Ascending aorta (tissue), 2 donors: ENCODE measurements at places on chromosomes 1 and 21.

DNA sequence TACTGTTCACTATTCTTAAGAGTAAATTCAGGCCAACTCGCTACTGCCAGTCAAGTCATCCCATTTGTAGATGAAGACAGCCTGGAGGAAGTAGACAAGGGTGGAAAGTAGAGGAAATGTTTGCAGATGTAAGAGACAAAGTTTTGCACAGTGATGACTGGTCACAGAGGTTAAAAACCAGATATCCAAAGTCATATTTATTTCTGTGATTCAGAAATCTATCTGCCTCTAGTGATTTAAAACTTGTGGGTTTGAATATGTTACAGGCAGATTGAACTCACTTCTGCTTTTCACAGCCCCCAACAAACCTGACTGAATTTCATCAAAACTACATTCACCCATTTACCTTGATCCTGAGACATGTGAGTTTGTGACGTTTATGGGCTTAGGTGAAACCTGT is 484.7 kb upstream of the C1orf87 start:
- DNase-seq, result no peak
- H3K27me3 ChIP-seq, result no peaks in the 10 kb centered on the region
- no peak overlapping the region for H3K4me3 ChIP-seq
- H3K4me1 ChIP-seq, result peaks cover 4% of the 10 kb centered on the region
- H3K27ac ChIP-seq, result no peak overlapping the region
- no peaks in the 10 kb centered on the region for H3K36me3 ChIP-seq

- no peak for DNase-seq
- H3K36me3 ChIP-seq, result no peaks in the 10 kb centered on the region
- no peak overlapping the region for H3K27ac ChIP-seq
- H3K4me3 ChIP-seq, result no peak overlapping the region
- no peaks in the 10 kb centered on the region for H3K27me3 ChIP-seq
- no peaks in the 10 kb centered on the region for H3K4me1 ChIP-seq
These were observed 484.9 kb downstream of the SETD4 start for GRCh38 chr21:35575280-35575915.

- H3K27me3 ChIP-seq, result no peaks in the 10 kb centered on the region
- peaks cover 28% of the 10 kb centered on the region for H3K36me3 ChIP-seq
- no peak overlapping the region for H3K27ac ChIP-seq
- no peak overlapping the region for H3K4me3 ChIP-seq
- DNase-seq, result no peak
These were observed 58.0 kb downstream of the VPS13D start for GRCh38 chr1:12287869-12288268.

- no peak overlapping the region for H3K4me3 ChIP-seq
- no peaks in the 10 kb centered on the region for H3K27me3 ChIP-seq
- no peaks in the 10 kb centered on the region for H3K36me3 ChIP-seq
- DNase-seq, result no peak
- H3K27ac ChIP-seq, result no peak overlapping the region
- H3K4me1 ChIP-seq, result peaks cover 15% of the 10 kb centered on the region
These were observed 5.1 kb downstream of the IFNAR2 start for GRCh38 chr21:33234635-33235520.

DNA sequence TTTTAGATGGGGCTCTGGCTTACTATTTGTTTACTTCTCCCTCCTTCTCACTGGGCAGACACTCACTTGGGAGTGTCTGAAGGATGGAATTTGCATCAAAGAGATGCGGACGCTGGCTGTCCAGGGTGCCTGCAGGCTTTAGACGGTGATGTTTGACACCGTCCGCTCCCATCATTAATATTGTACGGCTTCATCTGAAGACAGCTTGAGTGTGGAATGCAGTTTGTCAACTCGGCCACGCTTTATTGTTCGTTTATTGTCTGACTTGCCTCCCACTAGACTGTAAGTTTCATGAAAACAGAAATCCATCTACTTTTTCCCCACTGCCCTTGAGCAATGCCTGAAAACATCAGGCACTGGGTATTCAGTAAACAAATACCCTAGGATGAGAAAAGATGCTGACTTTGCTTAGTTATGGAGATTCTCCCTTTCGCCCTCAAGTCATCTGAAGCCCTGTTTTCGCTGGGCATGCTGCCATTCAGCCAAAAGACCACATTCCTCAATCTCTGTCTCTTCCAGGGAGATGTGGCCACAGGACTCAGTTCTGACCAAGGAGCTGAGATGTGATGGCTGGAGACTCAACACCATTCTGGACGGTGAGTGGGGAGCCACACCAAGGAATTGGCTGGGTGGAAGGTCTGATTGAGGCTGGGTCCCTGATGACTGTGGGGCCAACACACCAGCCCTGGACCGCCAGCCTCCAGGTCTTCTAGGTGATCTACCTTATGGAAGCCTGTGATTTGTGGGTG is 87.6 kb downstream of the BCAR3 start:
- no peaks in the 10 kb centered on the region for H3K27me3 ChIP-seq
- H3K27ac ChIP-seq, result peak overlapping the region; percentile 26
- no peak overlapping the region for H3K4me3 ChIP-seq
- peaks cover 59% of the 10 kb centered on the region for H3K4me1 ChIP-seq

GRCh38 chr1:42973286-42973685 is 14.6 kb upstream of the SLC2A1 start:
- H3K4me1 ChIP-seq, result no peaks in the 10 kb centered on the region
- no peaks in the 10 kb centered on the region for H3K27me3 ChIP-seq
- no peak overlapping the region for H3K27ac ChIP-seq
- H3K4me3 ChIP-seq, result no peak overlapping the region
- no peak for DNase-seq

DNA sequence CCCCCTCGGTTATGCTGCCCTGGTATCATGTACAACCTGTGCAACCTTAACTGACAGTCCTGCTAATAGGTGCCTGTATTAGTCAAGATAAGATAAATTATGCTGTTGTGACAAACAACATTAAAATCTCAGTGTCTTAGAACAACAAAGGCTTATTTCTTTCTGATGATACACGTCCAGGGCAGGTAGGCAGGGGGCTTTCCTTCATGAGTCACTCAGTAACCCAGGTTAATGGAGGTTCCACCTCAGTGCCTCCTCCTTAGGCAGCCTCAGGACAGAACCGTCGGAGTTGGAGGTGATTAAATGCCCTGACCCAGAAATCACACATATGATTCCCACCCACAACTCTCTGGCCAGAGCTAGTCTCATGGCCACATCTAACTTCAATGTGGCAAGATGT is 94.6 kb upstream of the CASZ1 start:
- no peaks in the 10 kb centered on the region for H3K27me3 ChIP-seq
- H3K27ac ChIP-seq, result no peak overlapping the region
- no peak for DNase-seq
- no peaks in the 10 kb centered on the region for H3K4me1 ChIP-seq
- no peak overlapping the region for H3K4me3 ChIP-seq
- H3K36me3 ChIP-seq, result no peaks in the 10 kb centered on the region

DNA sequence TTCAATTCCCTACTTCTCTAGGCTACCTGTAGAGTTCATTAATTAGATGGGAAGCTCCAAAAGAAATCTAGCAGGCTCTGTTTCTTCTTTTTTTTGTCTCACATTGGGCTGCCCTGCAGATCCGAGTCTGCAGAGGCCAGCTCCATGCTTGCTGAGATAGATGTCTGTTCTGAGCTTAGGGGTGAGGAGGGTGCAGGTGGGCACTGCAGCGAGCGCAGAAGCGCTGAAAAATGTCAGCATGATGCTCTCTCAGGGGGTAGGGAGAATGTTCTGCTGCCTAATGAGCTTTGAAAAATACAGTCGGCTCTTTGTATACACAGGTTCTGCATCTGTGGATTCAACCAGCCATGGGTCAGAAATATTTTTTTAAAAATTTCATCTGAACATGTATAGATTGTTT is 56.8 kb upstream of the KCNA3 start:
- no peak overlapping the region for H3K27ac ChIP-seq
- no peaks in the 10 kb centered on the region for H3K4me1 ChIP-seq
- no peaks in the 10 kb centered on the region for H3K36me3 ChIP-seq
- H3K4me3 ChIP-seq, result no peak overlapping the region
- DNase-seq, result no peak

DNA sequence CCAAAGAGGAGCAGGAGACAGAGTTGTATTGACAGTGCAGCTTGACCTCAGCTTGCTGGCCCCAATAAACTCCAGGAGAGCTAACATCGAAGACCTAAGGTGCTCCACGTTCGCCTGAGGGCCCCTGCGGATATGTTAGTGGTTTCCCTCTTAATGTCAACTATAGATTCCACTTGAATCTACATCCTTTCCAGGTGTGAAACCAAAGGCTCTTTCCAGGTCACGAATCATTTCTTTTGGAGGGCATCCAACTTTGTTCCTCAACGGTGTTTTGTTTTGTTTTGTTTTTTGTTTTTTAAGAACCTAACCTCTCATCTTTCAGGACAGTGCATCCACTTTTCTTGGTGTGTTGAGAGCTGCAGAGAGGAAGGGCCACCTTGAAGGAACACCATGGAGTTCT is 267.6 kb upstream of the SGIP1 start:
- no peak overlapping the region for H3K4me3 ChIP-seq

DNA sequence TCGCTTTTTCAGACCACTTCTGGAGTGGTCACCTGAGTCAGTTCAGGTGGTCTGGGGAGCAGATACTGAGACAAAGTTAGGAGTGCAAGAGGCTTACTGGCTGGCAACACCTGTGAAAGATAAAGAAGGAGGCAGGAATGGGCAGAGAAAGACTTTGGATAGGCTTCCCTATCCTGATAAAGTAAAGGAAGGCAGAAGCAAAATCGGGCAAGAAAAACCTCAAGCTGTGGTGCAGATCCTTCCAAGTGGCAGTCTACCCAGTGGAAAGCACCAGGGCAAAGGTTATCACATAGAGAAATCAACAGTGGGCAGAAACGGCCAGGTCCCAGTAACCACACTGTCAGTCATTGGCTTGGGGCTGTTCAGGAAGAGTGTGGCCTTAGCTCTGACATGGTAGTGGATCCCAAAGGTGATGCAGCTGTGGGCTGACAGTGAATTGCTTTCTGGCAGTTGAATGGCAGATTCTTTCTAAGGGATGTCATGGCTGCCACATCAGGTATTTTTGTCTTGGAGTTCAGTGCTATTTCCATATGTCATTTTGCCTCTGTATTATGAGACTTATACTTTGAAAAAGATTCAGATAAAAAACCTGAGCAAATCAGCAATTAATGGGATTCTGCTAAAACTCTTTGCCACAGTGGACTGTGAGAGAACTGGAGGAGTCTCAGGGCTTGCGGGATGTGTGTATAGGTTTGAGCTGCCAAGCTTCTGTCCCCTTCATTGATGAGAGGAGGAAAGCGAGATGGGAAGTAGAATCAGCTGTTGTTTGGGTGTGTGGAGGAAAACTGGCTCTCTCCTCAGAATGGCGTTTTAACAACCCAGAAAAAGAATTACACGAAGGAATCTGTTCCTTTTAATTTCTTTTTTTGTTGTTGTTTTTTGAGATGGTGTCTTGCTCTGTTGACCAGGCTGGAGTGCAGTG is 8.1 kb upstream of the CGN start:
- DNase-seq, result no peak
- no peaks in the 10 kb centered on the region for H3K36me3 ChIP-seq
- H3K4me1 ChIP-seq, result no peaks in the 10 kb centered on the region

- H3K4me1 ChIP-seq, result no peaks in the 10 kb centered on the region
- H3K36me3 ChIP-seq, result no peaks in the 10 kb centered on the region
- H3K27ac ChIP-seq, result peak overlapping the region; percentile 9
- DNase-seq, result no peak
- no peaks in the 10 kb centered on the region for H3K27me3 ChIP-seq
These were observed 4.1 kb downstream of the AXDND1 start for GRCh38 chr1:179369751-179370341.

- H3K4me1 ChIP-seq, result no peaks in the 10 kb centered on the region
- H3K27ac ChIP-seq, result no peak overlapping the region
- DNase-seq, result no peak
- no peak overlapping the region for H3K4me3 ChIP-seq
- no peaks in the 10 kb centered on the region for H3K27me3 ChIP-seq
- H3K36me3 ChIP-seq, result peaks cover 97% of the 10 kb centered on the region
These were observed 41.6 kb upstream of the EPHA8 start for GRCh38 chr1:22521692-22522091.

- H3K4me1 ChIP-seq, result peaks cover 18% of the 10 kb centered on the region
- no peaks in the 10 kb centered on the region for H3K27me3 ChIP-seq
- no peak overlapping the region for H3K27ac ChIP-seq
- no peaks in the 10 kb centered on the region for H3K36me3 ChIP-seq
- DNase-seq, result no peak
These were observed 18.9 kb downstream of the SLC6A9 start for GRCh38 chr1:44012404-44012803.

- no peaks in the 10 kb centered on the region for H3K36me3 ChIP-seq
- H3K4me1 ChIP-seq, result no peaks in the 10 kb centered on the region
- no peaks in the 10 kb centered on the region for H3K27me3 ChIP-seq
- DNase-seq, result no peak
- no peak overlapping the region for H3K27ac ChIP-seq
- H3K4me3 ChIP-seq, result no peak overlapping the region
These were observed 21.5 kb upstream of the ST6GALNAC3 start for GRCh38 chr1:76053021-76053420.

- H3K27me3 ChIP-seq, result no peaks in the 10 kb centered on the region
- no peaks in the 10 kb centered on the region for H3K36me3 ChIP-seq
- H3K4me1 ChIP-seq, result peaks cover 11% of the 10 kb centered on the region
- no peak for DNase-seq
- H3K27ac ChIP-seq, result peak overlapping the region; percentile 75
- H3K4me3 ChIP-seq, result no peak overlapping the region
These were observed 31.6 kb upstream of the UBE2U start for GRCh38 chr1:64171797-64172281.

- H3K27me3 ChIP-seq, result no peaks in the 10 kb centered on the region
- DNase-seq, result no peak
These were observed 1.3 kb downstream of the CDC42BPA start for GRCh38 chr1:227317011-227317451.

DNA sequence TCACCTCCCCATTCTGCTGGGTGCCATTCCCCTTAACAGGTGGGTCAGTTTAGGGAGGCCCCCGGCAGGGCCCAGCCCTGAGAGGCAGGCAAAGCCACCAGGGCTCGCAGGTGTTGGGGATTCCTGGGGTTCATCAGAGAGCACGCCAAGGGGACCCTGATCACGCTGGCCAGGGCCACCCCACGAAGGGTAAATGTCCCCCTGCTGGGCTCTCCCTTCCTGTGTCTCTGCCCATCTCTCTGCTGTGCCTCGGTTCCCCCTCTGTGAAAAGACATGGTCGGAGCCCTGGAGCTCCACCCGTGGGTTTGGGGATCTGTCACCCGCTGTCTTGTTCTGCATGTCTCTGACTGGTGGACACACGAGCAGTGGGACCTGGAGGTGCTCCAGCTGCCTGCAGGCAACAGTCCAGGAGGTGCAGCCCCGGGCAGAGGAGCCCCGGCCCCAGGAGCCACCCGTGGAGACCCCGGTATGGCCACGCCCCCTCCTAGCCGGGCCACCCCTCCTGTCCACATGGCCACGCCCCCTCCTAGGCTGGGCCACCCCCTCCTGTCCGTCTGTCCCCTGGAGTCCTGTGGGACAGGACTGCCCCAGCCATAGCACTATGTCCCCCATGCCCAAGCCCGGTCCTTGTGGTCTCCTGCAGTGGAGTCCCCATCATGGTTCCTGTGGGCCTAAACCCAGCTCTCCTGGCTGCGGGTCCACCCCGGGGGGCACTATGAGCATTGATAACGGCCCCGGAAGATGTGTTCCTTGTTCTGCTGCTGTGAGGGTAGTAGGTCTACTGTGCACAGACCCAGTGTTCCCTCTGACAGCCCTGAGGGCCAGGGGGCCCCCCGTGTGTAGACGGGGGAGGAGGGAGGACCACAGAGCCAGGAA is 6.5 kb downstream of the AIRE start:
- H3K4me1 ChIP-seq, result no peaks in the 10 kb centered on the region
- no peaks in the 10 kb centered on the region for H3K27me3 ChIP-seq
- H3K27ac ChIP-seq, result no peak overlapping the region
- no peaks in the 10 kb centered on the region for H3K36me3 ChIP-seq
- DNase-seq, result no peak
- no peak overlapping the region for H3K4me3 ChIP-seq

GRCh38 chr1:229230140-229230892 is 40.6 kb upstream of the RAB4A start:
- no peak for DNase-seq
- H3K4me1 ChIP-seq, result peaks cover 25% of the 10 kb centered on the region
- H3K36me3 ChIP-seq, result no peaks in the 10 kb centered on the region
- H3K4me3 ChIP-seq, result no peak overlapping the region
